ENCODE measurements at places on chromosomes 5 and 9.

DNA sequence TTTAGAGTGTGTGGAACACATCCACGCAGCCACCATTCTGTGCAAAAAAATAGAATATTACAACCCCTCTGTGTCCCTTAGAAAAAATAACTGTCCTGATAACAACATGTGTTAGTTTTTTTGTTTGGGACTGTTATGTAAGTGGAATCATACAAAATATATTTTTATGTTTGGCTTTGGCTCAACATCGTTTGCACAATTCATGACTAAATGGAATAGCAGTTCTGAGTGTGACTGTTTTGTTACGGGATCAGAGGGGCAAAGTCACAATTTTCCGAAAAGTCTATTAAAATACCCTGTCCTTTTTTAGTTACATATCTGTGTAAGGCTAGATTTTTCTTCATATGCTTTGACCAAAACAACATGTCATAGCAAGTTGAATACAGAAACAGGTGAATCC is 12.8 kb downstream of the MTREX start:
- DNase-seq, result no peak

DNA sequence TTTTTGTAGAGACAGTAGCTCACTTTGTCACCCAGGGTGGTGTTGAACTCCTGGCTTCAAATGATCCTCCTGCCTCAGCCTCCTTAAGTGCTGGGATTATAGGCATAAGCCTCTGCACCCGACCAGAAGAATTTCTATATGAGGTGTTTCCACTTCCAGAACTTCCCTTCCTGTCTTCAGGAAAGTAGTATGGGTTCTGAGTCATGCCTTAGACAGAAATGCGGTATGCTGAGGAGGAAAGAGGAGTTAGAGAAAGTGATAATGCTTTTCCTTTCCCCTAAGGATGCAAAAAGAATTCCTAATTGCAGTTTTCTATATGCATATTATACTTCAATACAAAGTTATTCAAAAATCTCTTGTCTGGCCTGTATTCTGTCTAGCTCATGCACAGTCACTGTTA is 16.4 kb upstream of the ADAMTSL1 start:
- no peak for DNase-seq

DNA sequence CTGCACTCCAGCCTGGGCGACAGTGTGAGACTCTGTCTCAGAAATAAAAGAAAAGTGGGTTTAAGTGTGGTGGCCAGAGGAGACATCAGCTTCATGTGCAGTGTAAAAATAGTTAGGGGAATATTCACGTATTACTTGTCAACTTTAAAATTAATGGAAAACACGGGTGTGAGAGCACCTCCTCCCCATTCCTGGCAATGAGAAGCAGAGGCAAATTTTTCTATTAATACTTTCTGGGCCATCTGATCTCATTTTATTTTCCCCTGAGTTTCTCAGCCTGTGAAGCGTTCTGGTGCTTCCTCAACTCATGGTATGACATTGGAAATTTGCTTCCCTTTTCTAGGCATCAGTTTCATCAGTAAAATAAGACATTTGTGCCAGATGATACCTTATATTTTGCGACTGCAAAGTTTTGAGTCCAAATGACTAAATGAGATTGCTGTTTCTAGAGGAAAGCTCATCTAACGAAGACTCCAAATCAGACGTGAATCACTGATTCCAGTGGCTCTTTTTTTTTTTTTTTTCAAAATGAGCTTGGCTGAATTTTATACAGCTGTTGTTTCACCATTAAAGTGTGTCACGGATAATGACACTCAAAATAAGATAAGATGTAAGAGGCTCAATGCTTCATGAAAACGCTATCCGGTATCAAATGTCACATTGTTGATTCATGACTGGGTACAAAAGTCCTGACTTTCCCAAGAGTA is 104.6 kb downstream of the MSX2 start:
- no peak for DNase-seq

DNA sequence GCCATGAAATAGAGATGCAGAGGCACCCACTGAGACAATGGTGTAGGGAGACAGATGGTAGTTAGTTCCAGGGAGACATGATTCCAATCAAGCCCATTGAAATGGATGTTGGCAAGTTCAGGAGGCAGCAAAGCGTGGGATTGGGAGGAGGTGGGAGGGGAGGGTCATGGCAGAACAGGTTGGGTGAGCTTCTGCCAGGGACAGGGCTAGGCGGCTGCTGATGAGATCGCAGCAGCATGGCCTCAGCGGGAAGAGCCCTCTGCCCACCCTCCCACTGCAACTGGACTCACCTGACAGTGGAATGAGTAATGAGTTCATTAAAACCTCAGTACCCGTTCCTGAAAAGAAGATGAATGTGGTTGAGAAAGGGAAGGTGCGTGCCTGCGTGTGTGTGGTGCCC is 418.2 kb downstream of the CDK5RAP2 start:
- no peak for DNase-seq

DNA sequence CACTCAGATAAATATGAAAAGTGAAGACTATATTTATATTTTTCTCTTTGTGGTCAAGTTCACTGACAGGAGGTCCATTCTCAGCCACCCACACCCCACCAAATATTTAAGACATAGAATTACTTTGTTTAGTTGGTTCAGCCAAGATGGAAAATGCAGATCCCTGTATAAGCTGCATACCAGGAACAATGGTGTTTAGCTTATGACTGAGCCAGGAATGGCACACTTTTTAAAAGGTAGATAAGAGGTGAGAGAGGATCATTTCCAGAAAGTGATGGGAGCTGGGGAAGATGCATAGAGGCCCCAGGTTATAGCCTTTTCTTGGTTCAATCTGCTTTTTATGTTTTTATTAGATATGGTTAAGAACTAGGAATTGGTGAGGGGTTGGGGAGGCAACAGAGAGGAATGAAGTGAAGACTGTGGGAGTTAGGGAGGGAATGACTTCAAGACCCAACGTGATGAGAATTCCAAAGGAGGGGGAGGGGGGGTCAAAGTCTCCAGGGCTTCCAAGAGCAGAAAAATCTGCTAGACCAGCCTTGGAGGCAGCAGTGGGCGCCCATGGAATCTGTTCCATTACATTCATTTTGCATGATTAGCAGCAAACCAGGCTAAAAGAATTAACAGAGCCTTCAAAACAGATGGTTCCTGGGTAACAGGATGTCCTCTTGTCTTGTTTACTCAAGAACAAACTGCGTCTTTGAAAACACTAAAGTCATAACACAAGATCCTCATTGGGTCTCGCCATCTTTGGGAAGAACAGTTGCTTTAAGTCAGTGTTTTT is 95.2 kb downstream of the FGF1 start:
- DNase-seq, result no peak

- DNase-seq, result no peak
Observed at GRCh38 chr5:126613941-126614592, 13.3 kb downstream of the PHAX start.

- DNase-seq, result no peak
Observed at GRCh38 chr5:989961-990530, 18.6 kb upstream of the NKD2 start.

All from NCI-H1436 (cell line).